Left lung (tissue), 14 donors: ENCODE measurements at places on chromosomes 6 and 20. TPM values are rescaled to one million over a fixed set of nuclear protein-coding genes. Genes with fewer than 3 reads are reported as not detected.

- DNase-seq = no peak
Observed at GRCh38 chr20:698276-698675, 22.7 kb upstream of the SCRT2 start.

DNA sequence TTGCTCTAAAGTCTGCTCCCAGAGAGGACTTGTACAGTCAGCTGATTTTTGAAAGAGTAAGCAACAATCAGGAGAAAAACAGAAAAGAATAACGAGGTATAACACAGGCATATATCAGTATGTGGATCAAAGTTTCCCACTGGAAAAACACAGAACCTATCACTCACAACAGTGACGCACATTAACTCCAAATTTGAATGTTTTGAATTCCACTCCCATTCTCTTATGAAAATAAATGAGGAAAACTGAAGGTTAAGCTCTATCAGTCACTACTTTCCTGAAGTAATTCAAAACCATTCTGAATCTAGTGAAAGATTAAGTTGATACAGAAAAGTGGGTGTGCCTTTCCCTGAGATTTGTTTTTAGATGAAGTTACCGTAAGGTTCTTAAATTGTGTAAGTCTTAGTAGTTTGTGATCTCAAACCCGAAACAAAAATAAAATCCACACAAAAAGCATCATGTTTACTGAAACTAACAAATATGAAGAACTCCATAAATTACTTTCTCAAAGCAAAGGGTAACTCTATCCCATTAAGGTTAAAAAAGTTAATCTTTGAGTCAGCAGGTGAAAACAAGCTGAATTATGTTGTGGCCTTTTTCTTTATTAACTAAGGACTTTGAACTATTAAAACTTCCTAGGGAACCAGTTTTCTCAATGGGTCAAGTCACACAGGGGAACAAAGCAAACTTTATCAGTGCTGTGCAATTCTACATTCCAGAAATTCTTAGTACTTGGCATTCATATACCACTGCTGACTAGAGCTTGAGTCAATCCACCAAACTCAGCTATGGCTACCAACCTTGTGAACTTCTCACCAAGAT is 115.7 kb downstream of the OGFRL1 start:
- DNase-seq = no peak

GRCh38 chr20:23257848-23258746 is 92.5 kb upstream of the NXT1 start:
- DNase-seq = no peak

- DNase-seq = no peak
Observed at GRCh38 chr6:95185874-95186273, 391.5 kb upstream of the MANEA start.

TINAG gene
- not detected for polyA plus RNA-seq
